ENCODE measurements at places on chromosomes 7 and 10.

- peak; percentile 24 for DNase-seq
These were observed 58.1 kb downstream of the FHIP2A start for GRCh38 chr10:114879541-114880158.

DNA sequence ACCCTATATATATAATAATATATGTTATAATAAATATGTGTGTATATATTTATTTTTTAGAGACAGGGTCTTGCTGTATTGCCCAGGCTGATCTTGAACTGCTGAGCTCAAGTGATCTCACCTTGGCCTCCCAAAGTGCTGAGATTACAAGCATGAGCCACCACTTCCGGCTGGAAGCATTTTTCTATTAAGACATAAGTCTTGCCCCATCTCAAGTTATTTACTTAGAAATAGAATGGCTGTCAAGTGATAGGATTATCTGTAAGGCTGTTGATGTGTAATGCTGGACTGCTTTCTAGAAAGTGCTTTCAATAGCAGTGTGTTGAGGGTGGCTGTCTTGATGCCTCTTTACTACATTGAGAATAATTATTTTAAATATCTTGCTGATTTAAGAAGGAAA lies 65.2 kb downstream of the ZMYND11 start:
- DNase-seq, result no peak

DNA sequence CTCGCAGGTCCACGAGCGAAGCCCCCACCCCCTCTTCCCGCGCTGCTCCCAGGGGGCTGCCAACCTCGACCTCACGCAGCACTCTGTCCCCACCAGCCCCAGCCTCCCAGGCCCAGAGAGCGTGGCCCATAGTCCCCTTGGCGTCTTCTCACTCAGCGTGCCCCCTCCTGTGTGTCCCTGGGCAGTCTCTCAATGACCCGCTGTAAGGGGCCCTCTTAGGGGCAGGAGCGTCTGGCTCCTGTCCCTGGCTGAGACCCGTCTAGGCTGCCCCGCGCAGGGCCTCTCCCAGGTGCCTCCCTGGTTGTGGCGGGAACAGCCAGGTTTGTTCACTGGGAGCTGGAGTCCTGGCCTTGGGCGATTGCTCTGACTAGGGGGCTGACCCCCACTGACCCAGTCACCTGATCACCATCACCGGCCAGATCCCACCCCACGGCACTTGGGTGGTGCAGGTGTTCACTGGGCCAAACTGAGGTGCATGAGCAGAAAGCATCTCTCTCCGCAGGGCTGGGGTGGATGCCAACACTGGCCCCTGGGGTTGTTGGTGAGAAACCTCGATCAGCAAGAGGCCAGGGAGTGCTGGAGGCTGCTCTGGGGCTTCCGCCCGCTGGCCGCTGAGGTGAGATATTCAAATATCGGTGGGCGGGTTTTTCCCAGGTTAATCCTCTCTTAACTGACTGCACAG lies 12.6 kb upstream of the WDFY4 start:
- DNase-seq, result no peak

GRCh38 chr7:2838873-2839578 lies 5.1 kb downstream of the GNA12 start:
- no peak for DNase-seq

GRCh38 chr7:92730808-92731207 lies 105.6 kb downstream of the CDK6 start:
- no peak for DNase-seq

- DNase-seq, result no peak
These were observed 65.8 kb upstream of the CACUL1 start for GRCh38 chr10:118820326-118821116.

DNA sequence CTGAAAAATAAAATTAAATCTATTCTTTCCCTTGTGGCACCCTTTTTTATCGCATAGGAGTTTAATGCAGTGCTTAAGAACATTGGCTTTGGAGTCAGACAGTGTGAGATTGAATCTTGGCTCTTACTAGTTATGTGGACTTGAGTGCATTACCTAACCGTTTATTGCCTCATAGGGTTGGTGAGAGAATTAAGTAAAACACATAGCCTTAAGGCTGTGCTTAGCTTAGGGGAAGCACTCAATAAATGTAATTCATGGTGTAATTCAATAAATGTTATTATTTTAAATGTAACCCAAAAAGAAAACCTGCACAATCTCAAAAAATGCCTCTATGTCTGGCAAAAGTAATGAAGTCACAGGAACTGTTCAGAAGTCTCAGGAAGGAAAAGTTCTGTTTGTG lies 2.7 kb downstream of the STK17A start:
- DNase-seq, result no peak

DNA sequence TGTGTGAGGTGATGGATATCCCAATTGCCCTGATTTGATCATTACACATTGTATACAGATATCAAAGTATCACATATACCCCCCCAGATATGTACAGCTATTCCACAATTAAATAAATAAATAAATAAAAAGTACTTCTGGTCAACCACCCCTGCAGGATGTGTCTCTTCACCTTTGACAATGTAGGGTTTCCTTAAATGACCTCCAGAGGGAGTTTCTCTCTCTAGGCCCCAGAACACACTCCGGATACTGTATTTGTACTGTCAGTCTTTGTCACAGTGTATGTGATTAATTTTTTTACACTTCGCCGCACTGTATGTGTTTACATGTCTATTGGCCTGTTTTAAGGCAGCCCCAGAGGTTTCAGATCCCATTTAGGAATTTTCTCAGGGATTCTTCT lies 123.6 kb downstream of the ADCYAP1R1 start:
- DNase-seq, result no peak

DNA sequence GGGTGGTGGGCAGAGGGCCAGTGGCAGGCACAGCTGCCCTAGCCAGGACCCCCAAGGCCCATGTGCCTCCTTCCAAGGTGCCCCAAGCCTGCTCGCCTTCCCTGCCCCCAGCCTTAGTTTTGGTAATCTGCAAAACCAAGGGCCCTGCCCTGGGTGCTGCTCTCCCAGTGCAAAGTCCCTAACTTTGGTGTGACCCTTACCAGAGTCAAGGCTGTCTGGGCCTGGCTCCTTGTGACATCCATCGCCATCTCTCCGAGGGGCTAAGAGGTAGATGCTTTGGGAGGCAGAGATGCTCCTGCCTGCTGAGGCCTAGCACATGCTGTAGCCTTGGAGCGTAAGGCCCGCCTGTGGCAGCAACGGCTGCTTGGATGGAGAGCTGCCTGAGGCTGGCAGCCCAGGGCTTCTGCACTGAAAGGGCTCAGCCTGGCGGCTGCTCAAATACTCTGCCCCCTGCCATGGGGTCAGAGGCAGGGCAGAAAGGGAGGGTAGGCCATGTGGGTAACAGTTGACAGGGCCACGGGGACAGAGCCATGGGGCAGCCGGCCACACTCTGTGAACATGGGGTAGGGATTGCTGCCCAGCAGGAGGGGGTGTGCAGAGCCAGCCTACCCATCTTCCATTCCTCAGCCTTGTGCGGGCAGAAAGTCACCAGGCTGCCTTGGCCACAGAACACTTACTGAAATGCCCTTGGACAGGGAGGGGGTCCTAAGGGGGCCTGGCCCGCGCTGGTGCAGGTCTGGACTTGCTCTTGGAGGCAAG lies 17.9 kb upstream of the MYL7 start:
- no peak for DNase-seq

DNA sequence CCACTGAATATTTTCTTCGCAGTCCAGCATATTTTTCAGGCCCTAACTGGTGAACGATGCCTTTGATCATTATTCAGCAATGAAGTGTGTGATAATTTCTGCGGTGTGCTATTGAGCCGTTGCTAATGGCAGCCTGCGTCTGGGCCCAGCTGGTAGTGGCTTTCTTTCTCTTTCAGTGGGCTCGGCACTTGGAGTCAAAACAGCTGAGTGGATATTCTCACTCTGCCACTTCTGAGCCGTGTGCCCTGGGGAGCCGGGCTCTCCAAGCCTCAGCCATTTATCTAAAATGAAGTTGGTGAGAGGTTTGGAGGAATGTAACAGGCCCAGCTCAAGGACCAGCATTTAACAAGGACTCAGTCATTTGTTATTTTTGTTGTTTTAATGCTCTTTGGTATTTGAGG lies 87.5 kb upstream of the IFRD1 start:
- DNase-seq, result no peak

DNA sequence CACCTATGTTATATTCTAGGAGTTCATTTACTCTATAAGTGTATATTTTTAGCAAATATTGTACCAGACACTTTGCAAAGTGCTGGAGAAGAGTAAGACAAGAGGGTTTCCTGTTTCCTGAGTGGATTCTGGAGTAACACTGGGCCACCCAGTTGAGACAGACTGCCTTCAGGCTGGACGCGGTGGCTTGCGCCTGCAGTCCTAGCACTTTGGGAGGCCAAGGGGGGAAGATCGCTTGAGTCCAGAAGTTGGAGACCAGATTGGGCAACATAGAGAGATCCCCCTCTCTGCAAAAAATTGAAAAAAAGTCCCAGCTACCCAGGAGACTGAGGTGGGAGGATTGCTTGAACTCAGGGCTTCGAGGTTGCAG lies 772 bp upstream of the ZSCAN25 start:
- DNase-seq, result no peak

- DNase-seq, result no peak
These were observed 167.7 kb upstream of the PLXNA4 start for GRCh38 chr7:132743974-132744373.

DNA sequence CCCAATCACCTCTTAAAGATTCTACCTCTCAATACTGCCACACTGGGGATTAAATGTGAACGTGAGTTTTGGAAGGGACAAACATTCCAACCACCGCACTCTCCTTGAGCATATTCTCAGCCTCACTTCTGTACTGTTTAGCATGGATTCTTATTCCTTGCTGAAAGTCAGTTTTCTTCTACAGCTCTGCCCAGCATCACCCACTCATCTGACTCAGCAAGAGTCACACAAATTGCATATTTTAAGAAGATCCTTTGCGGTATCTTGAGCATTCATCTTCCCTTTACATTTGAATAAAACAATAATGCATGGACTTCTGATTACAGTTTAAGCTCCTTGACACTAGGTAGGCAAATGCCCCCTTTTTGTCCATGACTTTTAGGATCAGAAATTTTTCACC lies 251.6 kb upstream of the MKLN1 start:
- DNase-seq, result no peak

GRCh38 chr10:46226900-46227558 lies 59.8 kb upstream of the ANTXRL start:
- no peak for DNase-seq

DNA sequence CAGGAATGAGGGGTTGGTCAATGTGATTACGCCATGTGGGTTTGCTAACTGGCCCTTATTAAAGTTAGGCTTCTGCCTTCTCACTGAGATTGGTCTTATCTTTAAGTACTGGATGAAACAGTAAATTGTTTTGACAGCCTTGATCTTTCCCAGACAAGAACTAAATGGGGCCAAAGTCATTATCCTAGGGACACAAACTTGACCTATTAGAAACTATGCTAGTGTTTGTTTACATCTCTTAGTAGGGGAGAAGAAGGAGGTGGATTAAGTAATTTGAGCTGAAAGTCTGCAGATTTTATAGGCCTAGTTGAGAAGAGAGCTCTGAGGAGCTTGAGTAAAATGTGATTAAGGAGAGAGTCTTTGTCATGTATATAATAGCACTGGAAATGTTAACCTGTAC lies 386.9 kb downstream of the HTR7 start:
- no peak for DNase-seq

- DNase-seq, result no peak
These were observed 100.1 kb upstream of the PTN start for GRCh38 chr7:137443616-137444015.

DNA sequence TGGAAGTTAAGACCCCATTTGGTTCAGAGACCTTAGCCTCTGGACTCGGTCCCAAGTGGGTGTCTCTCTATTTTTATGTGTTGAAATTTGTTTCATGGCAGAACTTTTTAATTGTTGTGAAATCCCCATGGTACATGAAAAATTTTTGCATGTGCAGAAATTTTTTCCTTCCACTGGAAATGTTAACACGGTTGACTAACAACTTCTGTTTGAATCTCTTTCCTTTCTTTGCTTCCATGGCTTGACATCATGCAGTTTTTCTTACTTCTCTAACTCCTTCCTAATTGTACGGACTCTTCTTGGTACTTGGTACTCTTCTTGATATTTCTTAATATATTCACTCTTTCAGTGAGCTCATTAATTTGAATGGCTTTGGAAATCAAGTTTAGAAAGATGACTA lies 18.3 kb downstream of the MDFIC start:
- DNase-seq, result no peak

DNA sequence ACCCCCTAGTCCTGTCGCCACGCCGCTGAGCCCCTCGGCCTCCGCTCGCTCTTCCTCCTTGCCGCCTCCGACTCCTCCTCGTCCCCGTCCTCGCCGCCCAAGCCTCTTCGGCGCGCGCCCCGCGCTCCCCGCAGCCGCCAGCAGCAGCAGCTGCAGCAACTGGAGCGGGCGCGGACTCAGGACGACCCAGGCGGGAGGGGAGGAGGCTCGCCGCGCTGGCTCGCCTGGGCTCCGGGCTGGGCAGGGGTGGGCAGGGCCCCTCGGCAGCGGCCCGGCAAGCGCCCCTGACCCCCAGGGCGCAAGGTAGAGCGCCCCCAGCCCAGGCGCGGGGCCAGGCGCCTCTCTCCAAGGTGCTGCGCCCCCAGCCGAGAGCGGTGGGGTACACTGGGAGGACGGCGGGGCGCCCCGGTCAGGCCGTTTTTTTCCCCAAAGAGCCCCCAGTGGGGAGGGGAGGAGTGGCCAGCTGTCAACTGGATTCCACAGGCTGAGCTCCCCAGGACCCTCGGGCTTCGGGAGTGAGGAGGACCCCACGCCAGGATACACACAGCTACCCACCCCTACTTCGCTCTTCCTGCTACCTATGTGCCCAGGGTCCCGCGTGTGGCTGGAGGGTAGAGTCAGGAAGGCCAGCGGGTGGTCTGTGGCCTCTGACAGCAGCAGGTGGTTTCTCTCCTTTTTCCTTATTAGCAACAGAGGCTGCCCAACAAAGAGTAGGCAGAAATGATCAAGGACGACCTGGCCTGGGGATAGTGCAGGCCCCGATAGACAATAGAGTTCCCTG lies 903 bp upstream of the KCNMA1 start:
- DNase-seq, result no peak

- no peak for DNase-seq
These were observed 69.0 kb downstream of the CFAP46 start for GRCh38 chr10:132873395-132873794.

- DNase-seq, result peak; percentile 46
These were observed 12.4 kb downstream of the CALY start for GRCh38 chr10:133324198-133324792.

Measured in activated gamma-delta T cell treated with Interleukin-2 at 50 U/mL for 16 hours (primary cell).